ENCODE measurements at places on chromosomes 3 and 15.

- DNase-seq, result no peak
Measured at GRCh38 chr3:28278918-28279317, 37.5 kb downstream of the CMC1 start.

GRCh38 chr15:57198131-57198530 is 178.2 kb upstream of the CGNL1 start:
- DNase-seq, result no peak

DNA sequence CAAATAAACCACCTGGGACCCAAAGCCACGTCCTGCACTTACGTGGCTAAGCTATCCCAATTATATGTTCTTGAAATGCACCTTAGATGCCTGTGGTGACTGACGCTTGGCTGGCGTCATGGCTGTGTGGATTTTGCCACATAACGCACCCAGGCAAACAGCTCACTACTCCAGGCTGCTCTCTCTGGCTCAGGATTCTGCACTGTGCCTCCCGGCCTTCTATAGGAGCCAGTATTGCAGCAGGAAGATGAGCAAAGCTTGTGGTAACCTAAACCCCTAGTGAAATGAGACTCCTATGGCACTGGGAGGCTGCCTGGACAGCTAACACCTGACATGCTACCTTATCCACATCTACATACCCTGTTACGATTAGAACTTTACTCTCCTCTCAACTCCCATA is 179.3 kb downstream of the THRB start:
- no peak for DNase-seq

DNA sequence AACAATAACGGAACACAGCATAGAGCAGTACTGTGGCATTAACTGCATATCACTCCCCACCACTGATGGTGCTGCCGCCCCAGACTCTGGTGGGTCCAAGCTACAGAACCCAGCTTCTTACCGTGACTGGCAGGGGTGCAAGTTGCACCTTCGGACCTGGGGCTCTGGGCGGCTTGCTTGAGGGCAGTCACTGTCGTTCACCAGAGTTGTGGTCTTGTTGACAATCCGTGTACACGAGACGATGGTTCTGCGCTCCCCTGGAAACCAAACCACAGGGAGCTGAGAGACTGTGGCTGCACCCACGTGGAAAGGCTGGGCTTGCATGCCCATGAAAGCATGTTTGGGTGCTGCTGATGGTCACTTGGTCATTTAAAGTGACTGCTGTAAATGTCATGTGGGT is 293.0 kb downstream of the ADAMTS17 start:
- no peak for DNase-seq

- no peak for DNase-seq
Measured at GRCh38 chr3:124627501-124627908, 102.7 kb upstream of the UMPS start.

- no peak for DNase-seq
Measured at GRCh38 chr3:58183221-58183620, 27.6 kb downstream of the DNASE1L3 start.

- DNase-seq, result no peak
Measured at GRCh38 chr15:78040653-78041244, 36.8 kb downstream of the TBC1D2B start.
